Gastrocnemius medialis (tissue), 4 donors: ENCODE measurements at places on chromosomes 5 and 9.

DNA sequence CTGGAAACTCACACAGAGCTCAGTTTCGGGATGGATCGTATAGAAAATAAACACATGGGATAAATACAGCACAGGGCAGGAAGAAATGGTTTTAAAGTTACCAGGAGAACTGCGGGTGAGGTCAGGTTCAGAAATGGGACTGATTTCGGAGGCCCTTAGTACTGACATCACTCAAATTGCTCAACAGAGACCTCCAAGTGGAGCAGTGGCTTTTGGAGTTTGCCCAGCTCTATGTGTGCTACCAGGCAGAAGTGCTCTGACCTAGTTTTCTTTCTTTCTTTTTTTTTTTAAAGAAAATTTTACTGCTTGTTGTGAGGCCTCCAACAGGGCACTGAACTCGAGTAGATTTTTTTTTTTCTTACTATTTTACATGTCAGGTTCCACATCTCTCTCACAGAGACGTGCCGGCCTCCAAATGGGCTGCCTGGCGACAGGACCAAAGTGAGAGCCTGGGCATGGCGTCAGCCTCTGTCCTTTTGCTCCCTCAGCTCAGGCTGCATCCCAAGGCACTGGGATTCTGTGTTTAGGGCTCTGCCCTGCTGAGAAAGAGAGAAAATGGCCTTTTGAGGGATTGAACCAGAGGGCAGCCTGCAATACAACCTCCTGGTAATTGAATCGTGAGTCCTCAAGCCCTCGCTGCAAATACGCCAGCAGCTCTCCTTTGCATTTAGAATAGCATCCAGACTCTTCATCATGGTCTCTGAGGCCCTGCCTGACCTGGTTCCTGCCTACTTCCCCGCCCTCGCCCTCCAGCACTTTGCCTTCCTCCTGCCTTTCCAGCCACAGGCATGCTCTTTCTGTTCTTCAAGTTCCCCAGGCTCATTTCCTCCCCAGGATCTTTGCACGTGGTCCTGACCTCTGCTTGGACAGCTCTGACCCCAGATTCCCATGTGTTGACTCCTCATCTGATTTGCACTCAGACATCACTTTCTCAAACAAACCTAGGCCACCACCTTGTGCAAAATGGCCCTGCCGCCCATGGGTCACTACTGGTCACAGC, 173.5 kb downstream of the FGF1 start:
- peak; percentile 67 for DNase-seq

DNA sequence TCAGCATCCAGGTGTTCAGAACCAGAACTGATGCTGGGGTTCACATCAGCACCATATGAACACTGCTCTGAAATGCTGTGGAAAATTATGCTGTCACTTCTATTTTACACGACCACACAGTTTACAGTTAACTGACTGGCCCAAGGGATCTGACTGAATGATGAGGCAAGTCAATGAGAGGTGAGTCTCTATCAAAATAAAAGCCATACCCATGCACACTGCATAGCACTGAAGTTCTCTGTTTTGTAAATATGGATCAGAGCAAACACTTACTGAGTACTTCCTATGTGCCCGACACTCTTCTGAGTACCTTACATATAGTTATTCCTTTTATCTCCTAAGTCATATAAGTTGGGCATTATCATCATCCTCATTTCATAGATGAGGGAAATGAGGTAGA, 122.8 kb downstream of the TARS1 start:
- no peak for DNase-seq

DNA sequence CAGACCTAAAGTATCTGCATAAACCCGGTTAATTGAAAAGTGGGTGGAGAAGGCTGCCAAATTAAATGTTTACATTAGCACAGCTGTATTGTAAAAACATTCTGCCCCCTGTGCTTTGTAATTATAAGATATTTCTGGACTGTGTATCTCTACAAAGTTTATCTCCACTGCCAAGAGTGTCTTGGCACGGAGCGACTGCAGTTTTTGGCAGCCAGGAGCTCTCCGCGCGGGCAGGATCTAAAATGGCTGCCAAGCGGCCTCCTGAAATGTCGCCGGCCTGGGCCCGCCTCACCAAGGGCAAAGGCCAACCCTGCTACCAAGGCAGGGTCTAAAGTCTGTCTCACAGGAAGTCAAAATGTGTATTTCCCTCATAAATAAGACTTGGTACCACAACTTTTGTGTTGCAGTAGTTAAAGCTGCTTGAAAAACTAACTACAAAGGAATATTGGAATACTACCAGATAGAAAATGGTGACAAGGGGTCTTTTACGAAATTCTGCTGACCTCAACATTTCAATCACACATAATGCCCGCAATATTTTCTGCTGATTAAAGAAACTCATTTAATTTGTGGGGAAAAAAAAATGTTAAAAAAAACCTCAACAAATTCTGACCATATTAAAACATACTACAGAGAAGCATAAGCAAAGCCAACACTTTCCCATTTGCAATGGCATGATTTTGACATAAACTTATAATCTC, 110.4 kb downstream of the NFIB start:
- peak; percentile 59 for DNase-seq

- peak; percentile 31 for DNase-seq
These were observed 235.7 kb downstream of the ICE1 start for GRCh38 chr5:5658226-5658625.

DNA sequence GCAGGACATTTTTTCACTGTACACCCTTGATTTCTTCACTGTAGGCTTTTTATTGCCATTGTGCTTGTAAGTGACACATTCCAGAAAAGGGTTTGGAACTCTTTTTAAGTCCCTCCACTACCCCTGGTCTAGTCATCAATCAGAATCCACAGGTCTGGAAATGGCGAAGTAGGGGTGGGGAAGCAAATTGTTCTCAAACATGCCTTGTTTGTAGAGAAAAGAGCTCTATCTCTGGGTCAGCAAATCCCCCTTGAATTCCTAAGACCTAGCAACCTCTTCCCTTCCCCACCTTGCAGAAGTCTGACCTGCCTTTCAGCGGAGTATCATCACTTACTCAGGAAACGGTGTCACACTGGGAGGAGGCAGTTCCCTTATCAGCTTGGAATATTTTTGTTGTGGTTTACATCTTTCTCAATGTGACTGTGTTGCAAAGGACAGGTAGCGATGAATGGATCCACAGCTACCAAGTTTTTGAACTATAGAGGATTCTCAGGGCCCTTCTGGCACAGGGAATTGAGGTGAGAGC, 3.2 kb downstream of the SH3RF2 start:
- no peak for DNase-seq

GRCh38 chr5:139877129-139877597, 81.6 kb downstream of the PSD2 start:
- DNase-seq: no peak

DNA sequence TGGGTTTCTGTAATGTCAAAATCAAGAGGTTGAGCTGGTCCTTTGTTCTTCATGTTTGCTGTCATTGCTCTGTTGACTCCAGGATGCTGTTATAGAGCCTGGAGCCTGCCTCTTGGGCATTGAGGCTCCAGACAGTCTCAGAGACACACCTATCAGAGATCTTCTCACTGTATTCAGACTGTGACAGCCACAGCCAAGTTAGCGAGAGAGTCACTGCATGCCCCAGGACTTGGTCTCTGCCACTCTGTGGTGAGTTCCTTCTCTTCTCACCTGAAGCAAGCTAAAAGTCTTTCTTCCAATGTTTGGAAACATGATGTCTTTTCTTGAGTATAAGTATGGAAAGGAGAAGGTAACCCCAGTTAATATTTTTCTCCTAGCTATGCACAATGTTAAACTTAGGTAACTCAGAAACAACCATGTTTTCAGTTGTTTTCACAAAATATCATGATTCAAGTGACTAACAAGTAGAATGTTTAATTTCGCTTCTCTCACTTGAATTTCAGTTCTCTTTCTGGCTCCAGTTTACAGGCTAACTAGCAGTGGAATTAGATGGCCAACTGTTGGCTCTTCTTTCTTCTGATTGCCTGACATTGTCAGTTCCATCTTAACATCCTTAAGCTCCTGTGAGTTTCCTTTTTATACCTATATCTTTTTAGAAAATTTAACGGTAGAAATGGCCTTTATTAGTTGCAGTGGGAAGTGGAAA, 20.6 kb upstream of the ZFYVE16 start:
- DNase-seq: no peak

DNA sequence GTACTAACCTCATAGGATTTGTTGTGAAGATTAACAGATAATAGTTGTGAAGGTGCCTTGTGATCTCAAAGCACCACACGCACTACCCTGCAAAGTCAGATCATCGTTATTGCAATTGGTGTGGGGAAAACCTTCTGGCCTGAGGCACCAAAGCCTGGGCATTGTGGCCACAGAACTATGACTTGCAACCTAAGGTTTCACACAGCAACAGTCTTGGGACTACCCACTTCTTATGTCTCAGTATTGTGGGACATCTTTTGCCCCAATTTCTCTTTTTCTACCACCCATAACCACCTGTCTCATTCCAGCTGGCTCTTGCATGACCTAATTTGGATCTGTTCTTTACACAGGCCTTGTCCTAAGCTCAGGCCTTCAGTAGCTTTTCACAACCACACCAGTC, 247.8 kb upstream of the NR4A3 start:
- DNase-seq: no peak

DNA sequence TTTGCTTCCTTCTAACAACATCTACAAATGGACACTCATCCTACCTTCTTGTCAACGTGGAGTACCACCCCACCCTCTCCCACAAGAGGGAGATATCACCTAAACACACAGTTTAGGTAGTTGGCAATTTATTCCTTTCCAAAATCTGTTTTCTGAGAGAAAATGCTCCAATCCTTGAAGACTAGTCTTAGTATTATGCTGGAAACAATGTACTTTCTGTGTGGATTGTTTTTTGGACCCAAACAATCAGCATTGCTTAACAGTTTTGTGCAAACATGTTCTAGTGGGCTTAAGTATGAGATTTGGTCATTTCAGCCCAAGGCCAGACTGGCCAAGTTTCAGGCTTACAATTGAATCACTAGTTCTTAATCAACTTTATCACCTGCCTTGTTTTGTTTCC, 359.1 kb downstream of the ARHGEF28 start:
- no peak for DNase-seq

GRCh38 chr9:3553076-3553765, 27.4 kb upstream of the RFX3 start:
- no peak for DNase-seq

- DNase-seq: no peak
These were observed 35.1 kb downstream of the GOLM1 start for GRCh38 chr9:86064220-86064619.

GRCh38 chr5:133820507-133820906, 147.9 kb downstream of the C5orf15 start:
- peak; percentile 64 for DNase-seq

DNA sequence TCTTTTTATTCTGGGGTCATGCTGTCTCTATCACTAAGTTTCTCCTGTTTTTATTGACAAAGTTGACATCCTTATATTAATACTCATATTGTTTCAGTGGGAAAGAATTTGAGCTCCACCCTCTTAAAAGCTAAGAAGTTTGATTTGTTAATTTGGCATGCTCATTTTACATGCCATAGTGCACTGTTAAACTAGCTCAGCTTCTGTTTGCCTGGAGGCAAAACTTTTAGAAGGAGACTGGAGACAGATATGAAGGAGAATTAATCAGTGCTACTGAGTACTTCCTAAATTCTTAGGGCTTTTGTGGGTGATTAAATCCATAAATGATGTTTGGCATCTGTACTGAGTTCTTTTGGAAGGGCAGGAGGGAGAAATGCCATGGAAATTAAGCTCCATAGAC, 138.9 kb downstream of the NTRK2 start:
- no peak for DNase-seq

DNA sequence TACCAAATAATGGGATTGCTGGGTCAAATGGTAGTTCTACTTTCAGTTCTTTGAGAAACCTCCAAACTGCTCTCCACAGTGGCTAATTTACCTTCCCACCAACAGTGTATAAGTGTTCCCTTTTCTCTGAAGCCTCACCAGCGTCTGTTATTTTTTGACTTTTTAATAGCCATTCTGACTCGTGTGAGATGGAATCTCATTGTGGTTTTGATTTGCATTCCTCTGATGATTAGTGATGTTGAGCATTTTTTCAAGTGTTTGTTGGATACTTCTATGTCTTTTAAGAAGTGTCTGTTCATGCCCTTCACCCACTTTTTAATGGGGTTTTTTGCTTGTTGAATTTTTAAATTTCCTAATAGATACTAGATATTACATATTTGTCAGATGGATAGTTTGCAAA, 28.4 kb upstream of the SUSD1 start:
- DNase-seq: no peak

DNA sequence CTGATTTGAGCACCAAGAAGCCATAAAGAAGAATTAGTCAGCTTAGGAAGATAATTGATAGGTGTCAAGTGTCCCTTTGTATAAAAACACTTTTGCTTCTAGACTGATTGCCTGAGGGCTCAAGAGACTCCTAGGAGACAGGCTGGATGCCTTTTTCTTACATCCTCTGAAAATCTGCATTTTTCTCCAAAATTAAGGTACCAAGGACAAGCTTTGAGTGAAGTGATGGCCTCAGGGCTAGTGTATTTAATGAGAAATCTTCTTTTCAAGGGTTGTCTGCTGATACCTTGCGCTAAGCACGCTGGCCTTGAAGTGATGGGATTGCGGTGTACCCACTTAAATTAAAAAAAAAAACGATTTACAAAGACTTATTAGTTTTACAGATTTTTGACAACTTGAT, 304.0 kb downstream of the TLR4 start:
- no peak for DNase-seq

DNA sequence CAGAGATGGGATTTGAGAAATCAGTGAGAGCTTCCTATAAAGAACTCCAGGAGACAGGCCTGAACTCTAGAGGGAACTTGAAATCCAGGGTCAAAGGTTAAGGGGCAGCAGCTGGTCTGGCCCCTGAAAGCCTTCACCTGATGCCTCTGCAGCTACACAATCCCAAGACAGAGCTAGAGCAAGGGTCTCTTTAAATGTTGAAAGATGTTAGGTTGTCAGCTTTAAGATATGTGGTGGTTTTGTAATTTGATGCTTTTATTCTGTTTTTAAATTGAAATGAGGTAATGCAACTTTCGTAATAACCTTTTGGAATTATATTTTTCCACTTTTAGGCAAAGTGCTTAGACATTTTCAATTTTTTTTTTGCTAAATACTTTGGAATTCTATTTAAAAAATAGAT, 2.4 kb downstream of the SOWAHA start:
- no peak for DNase-seq

DNA sequence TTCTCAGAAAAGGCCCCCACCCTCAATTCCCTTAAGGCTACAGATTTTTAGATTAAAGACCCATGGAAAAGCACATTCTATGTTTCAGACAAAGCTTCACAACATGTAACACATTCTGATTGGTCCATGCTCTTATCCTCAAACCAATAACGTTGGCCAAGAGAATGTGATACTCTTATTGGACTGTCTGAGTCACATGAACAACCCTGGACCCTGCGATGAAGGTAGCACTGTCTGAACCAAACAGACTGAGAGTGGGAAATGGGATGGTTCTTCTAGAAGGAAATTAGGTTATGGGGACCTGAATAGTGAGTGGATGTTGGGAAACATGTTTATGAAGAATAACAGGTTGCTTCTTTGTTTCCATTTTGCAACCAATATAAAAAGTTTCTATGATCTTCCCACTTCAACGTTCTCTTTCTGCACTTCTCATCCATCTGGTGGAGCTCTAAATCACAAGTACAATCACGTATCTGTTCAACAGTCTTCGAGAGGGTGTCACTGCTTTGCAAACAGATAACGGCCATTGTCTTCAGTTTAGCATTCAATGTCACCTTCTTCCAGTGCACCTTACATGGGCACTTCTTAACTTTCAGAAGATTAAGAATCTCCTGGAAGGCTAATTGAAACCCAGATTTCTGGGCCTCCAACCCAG, 81.6 kb downstream of the PTCH1 start:
- no peak for DNase-seq

GRCh38 chr9:33988219-33988890, 60.3 kb downstream of the UBAP2 start:
- DNase-seq: no peak

- no peak for DNase-seq
These were observed 42.9 kb downstream of the BNIP1 start for GRCh38 chr5:173187054-173187743.

- no peak for DNase-seq
These were observed 68.2 kb upstream of the CKMT2 start for GRCh38 chr5:81164936-81165335.
